Retinal pigment epithelial cell (primary cell): ENCODE measurements at places on chromosomes 11 and 22.

DNA sequence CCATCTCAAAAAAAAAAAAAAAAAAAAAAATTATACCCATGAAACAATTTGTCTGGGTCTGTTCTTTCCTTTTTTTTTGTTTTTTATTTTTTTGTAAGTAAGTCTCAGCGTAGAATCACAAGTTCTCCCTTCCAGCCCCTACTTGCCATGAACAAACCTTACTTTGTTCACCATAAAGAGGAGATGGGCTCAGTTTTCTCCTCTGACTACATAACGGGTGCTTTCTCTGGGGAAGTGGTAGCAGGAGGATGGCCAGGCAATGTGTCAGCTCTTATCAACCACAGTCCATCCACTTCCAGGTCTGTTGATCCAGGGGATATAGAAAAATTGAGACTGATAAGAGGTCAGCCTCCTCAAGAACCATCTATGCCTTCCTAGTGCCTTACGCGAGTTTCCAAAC lies 11.0 kb downstream of the ASCC2 start:
- DNase-seq = no peak

DNA sequence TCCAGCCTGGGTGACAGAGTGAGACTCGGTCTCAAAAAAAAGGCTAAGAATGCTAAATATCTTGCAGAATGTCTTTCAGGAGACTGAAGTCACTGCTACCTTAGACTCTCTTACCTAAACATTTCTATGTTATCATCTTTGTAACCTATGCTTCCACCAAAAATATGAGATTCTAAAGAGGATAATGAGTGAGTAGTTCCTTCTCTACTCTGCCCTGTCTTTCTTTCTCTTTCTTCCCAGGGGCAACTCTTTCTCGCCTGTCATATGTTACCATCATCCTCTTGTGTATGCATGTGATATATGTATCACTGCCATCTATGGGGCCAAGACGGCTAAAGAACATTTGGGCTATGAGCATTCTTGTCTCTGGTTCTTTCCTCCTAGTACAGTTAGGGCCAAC lies 9.0 kb upstream of the RASSF10 start:
- no peak for DNase-seq

DNA sequence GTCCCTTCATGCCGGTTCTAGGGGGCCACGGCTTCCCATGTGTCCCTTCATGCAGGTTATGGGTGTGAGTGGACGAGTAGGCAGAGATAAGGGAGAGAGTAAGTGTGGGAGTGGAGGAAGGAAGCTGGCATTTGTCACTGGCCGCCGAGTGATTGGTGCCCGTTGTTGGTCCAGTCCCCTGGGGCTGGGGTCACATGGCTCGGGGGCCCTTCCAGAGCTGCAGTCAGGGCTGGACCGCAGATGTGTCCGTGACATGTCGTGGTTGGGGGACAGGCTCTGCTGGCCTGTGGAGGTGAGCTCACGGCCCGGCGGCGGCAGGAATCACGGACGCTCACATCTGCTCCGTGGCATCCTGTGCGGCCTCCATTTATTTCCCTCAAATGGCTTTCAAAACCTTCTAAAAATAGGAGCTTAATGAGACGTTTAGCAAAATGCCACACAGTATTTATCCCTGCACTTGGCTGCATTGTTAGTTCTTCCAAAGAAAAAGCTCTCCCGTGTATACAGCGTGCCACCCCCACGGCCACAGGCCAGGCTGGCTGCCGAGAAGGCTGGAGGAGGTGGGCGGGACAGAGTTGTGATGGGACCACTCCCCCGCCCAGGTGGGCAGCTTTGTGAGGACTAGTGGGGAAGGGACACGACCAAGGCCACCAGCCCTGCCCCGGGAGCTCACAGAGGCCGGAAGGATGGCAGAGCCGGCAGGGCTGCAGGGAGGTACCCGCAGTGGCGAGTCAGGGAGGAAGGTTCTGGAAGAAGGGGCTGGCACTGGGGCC lies 386.7 kb downstream of the TBC1D22A start:
- DNase-seq = no peak

DNA sequence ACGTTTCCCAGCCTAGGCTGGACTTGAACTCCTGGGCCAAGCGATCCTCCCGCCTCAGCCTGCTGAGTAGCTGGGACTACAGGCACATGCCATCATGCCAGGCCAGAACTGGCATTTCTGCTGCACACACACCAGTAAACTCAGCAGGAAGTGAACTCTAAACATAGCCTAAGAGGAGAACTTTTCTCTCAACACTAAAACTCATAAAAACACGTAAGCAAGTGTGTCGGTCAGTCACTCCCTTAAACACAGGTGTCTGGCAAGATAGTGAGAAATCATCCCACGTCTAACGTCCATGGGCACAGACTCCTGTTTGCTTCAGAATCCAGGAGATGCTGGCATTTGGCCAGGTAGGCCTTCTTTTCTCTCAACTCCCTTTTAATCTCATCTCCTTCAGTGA lies 104.8 kb downstream of the RPL27A start:
- DNase-seq = no peak

- DNase-seq = no peak
These were observed 95.7 kb downstream of the STIM1 start for GRCh38 chr11:3950996-3951660.

- DNase-seq = no peak
These were observed 15.2 kb downstream of the PRR33 start for GRCh38 chr11:1876361-1877063.

GRCh38 chr22:21025266-21025665 lies 7.1 kb downstream of the SLC7A4 start:
- DNase-seq = no peak

DNA sequence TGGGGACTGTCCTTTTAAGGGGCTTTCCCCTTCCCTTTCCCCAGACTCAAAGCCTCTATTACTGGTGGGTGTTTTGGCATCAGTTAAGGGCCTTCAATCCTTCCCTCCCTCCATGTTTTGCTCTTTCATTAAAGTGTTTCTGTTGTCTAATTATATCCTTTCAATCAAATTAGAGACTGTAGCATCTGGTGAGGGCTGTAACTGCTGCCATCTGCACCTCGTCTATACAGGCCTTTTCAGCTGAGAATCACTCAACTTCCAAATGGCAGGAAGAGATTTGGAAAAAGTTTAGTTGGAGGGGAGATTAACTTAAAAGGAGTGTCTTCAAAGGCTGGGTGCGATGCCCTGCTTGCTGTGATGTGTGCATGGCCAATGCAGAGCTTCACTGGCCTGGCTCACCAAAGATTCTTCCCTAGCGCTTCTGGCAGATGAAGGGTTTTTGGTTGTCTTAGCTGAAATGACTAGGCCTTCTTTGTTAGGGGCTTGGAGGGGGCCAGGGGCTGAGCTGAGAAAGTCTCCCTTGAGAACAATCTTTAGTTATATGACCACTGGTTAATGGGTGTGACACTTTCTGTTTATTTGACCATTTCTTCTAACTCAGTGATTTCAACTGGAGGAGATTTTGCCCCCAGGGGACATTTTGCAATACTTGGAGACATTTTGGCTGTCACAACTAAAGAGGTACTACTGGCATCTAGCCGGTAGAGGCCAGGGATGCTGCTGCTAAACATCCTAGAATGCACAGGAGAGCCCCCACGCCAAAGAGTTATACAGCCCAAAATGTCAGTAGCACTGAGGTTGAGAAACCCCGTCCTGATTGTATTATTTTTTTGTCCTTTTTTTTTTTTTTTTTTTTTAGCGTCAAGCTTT lies 7.5 kb downstream of the KREMEN1 start:
- DNase-seq = no peak

DNA sequence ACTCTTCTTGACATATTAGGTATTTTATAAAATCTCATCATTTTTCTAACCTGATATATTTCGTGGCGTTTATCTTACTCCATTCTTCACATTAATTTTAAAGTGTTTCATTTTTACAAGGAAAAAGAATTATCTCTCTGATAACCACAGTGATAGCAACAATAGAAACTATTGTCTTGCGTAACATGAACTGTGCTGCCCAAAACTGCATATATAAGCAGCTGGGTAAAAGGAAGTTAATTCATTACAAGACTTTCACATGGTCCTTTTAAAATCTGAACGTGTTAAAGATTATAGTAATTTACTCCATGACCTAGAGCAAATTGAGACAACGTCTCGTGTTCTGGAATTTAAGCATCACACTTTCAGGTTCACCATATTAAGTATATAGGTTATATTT lies 210.4 kb upstream of the GRIA4 start:
- DNase-seq = no peak

- no peak for DNase-seq
These were observed 64.2 kb downstream of the DGCR2 start for GRCh38 chr22:19057999-19058491.

DNA sequence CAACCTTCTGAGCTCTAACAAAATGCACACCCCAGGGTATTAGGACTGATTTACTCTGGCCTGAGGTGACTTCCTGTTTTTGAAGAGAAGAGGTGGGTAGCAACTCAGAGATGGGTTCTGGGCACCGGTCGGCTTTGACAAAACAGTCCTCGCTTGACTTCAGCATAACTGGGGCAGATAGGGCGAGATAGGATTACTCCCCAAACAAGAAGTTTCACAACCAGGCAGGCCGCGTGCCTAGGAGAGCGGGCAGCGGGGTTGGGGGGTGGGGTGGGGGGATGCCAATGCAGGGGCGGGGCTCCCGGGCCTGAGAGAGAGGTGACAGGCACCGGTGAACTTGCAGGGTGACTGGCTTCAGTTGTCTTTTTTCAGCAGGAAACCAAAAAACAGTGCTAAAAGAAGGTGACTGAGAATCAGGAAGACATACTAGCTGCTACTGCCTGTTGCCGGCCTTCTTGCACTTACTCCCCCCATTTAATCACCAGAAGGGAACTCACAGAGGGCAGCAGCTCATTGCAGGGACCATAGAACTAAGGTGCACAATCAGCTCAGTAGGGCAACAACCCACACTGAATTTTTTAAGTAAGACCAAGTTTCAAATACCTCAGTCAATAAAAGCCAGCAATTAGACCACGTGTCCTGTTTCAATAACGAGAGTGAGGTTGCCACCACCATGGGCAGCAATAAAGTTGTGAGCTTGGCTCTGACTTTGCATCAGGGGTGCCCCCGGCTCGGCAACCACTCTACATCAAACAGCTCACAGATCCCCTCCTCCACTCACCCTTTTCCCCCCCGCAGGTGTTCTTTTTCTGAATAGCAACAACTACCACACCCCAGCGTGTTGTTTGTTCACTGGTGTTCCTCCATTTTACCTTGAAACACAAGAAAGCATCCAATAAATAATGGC lies 37.2 kb upstream of the ETS1 start:
- DNase-seq = no peak

DNA sequence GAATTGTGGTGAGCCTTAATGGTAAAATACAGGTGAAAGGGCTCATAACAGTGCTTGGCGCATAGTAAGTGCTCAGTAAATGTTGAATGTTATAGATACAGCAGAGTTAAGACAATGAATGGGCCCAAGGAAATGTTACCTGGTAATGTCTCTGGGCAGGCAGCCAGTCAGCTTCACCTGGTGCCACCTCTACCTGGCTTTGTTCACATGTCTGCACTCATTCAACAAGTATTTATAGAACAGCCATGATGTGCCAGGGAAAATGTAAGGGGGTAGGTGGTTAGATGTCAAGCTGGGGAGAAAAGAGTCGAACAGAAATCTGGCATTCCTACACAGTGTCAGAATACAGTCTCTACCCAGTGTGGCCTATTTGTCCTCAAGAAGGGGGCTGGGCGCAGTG lies 238.8 kb upstream of the SYN3 start:
- no peak for DNase-seq

GRCh38 chr22:46587061-46587460 lies 33.1 kb upstream of the GRAMD4 start:
- DNase-seq = no peak

DNA sequence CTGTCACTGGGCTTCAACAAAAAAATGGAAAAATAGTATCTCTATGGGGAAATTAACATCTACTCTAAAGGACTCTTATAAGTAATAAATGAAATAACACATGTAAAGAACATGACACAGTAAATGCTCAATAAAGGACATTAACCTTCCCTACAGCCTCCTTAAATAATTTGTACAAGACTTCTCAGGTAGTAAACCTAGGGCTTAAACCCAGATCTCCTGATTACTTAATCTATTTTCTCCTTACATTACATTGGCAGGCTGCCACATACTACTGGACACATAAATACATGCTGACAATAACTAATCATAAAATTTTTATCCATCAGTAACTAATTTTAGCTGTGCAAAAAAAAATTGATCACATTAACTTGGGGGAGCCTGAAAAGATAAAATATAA lies 4.9 kb downstream of the AMBRA1 start:
- DNase-seq = no peak

- DNase-seq = no peak
These were observed 44.5 kb downstream of the PARVB start for GRCh38 chr22:44068422-44069191.

DNA sequence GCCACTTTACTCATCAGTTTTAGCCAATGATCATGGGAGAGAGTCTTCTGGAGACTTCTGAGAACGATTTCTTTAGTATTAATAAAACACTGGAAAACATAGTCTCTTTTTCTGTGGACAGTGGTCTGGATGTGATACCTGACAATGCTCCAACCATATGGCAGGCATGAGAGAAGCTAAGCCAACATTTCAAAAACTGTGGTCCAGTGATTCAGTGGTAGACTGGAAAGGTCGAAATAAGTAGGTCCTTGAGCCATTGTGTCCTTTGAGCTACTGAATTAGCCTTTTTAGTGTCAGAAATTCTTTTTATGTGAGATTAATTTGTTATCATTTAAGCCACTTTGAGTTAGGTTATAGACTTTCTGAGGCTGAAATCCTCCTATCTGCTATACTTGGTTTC lies 197.7 kb upstream of the CTSC start:
- no peak for DNase-seq

DNA sequence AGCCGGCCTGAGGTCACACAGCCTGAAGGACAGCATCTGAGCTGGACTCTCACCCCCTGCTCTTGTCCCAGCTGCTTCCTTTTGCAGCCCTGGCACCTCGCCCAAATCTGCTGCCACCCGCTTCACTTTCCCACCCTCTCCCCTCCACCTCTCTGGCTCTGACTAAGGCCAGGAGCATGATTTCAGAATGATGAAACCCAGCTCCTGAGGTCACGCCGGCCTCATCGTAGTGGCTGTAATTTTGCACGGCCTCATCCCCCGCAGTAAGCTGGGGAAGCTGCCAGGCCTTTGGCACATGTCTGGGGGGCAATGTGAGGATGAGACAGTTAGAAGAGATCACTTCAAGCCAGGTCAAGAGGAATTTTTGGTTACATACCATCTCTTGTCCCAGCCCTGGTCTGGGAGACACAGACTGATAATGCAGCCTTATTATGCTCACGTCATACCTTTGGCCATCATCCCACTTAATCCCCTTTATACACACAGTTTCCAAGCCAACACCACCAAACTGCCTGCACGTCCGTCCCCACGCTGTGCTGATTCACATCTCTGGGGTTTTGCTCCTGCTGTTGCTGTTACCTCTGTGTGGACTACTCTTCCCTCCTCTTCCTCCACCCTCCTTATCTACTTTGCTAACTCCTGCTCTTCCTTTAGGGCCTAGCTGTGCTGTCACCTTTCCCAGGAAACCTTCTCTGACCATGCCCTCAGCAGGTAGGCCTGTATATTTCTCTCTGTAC lies 58.1 kb downstream of the CHRDL2 start:
- peak; percentile 98 for DNase-seq

GRCh38 chr11:110467556-110467955 lies 37.8 kb downstream of the FDX1 start:
- no peak for DNase-seq
